Effector memory CD4-positive, alpha-beta T cell (primary cell): ENCODE measurements at places on chromosomes 5 and 9.

DNA sequence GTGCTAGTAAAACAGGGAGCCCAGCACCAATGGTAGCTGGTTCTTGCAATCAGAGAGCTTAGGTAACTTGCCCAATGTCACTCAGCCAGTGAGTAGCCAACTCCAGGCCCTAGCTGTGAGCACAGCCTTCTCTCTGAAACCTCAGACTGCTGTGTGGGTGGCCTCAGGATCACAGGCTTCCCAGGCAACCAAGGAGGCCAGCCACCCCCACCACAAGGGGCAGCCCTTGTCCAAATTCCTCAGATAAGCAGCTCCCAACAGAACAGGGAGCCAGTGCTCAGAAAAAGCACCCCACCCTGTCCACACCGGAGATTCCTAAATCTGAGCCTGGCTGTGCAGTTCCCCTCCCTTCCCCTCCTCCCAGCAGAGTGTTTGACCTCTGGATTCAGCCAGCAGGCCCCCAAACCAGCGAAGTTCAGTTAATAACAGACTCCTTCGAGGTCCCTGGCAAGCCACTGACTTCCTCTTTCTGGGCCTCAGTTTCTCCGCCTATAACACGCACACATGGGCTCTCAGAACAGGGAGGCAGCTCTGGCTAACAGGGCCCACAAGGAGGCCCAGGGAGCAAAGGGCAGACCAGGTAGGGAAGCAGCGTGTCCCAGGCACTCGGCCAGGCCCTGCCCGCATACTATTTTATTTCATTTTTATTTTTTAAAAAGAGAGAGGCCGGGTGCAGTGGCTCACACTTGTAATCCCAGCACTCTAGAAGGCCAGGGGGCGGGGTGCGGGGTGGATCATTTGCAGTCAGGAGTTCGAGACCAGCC, 2.7 kb downstream of the EEIG1 start:
- DNase-seq, result no peak

- DNase-seq, result no peak
Observed at GRCh38 chr5:176656467-176656990, 9.2 kb downstream of the TSPAN17 start.

DNA sequence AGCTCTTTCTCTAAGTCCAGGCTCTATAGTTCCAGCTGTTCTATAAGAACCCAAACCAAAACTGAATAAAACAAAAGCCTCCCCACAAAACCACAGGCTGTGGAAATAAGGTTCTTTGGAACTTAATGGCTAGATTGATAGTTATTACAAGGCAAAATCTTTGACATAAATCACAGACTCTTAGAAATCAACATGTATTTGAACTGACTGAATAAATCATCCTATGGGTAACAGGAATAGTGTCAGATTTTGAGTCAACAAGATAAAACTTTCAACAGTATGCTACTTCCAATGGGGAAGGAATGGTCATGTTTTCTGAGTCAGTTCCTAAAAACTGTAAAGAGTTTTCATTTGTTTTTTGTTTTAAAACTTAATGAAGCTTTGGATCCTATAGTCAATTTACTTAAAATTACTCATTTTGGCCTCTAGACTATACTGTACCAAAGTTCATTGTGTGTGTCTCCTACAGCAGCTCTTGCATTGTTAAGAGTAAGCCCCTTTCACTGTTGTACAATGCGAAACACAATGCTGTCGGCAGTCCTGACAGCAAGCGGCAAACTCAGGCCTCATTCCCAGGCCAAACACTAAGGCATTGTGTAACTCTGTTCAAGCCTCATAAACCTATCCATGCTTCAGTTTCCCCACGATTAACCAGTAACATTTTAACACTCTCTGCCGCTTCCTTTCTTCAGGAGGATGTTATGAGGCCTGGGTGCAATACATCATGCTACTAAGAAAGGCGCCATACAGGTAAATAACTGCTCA, 134.1 kb downstream of the ARL15 start:
- DNase-seq, result no peak

GRCh38 chr9:132156262-132156661, 5.6 kb upstream of the NTNG2 start:
- no peak for DNase-seq

- DNase-seq, result no peak
Observed at GRCh38 chr5:132204371-132205135, 23.1 kb downstream of the P4HA2 start.

DNA sequence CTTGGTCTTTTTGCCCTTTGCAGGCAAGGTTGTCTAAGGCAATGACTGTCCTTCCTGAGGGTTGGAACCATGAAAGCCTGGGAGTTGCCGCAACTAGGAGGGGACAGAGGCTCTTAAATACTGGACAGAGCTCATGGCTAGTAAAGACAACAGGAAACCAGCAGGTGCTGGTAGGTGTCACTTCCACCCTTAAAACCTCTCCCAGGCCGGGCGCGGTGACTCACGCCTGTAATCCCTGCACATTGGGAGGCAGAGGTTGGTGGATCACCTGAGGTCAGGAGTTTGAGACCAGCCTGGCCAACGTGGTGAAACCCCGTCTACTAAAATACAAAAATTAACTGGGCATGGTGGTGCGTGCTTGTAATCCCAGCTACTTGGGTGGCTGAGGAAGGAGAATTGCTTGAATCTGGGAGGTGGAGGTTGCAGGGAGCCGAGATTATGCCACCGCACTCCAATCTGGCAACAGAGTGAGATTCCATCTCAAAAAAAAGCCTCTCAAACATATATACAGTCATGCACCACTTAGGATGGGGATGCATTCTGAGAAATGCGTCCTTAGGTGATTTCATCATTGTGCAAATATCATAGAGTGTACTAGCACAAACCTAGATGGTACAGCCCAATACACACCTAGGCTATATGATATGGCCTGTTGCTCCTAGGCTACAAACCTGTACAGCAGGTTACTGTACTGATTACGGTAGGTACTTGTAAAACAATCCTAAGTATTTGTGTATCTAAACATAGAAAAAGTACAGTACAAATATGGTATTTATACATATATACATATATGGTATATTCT, 102.7 kb downstream of the HSPA4 start:
- no peak for DNase-seq

DNA sequence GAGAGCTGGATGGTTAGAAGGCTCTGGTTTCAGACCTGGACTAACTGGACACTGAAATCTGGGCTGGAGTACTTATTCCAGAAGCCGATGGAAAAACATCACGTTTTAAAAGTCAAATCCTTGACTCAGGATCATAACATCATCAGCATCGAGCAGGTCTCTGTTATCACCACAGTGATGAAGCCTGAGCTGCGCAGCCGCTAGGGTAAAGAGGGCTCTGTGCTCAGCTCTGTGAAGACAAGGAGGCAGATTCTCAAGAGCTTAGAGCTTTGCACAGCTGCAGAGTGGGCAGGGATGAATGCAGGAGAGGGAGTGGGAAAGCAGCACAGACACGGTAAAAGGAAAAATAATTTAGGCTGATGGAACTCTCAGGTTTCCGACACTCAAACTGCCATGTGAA, 208.8 kb upstream of the TAS2R1 start:
- no peak for DNase-seq

DNA sequence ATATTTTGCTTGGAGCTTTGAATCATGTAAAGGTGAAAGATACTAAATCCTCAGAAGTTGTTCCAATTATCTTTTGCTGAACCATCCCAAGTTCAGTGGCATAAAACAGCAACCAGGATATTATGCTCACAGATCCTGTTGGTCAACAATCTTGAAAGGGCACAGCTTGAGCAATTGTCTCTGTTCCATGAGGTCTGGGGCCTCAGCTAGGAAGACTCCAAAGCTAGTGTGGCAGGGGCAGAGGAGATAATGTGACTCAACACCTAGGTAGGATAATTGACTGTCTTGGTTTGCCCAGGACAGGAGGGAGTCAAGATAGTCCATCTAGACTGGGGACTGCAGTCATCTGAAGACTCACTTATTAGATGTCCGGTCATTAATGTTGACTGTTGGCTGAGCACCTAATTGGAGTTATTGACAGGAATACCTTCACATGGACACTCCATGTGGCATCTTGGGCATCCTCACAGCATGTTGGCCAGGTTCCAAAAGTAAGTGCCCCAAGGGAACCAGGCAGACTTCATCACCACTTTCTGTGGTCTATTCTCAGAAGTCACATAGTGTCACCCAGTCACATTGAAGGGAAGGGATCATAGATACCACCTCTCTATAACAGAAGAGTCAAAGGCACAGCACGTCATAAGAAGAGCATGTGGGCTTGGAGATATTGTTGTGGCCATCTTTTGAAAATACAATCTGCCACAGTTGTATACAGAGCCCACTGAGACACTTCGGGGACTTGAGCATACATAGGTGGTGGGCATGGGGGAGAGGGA, 88.4 kb upstream of the GPBP1 start:
- DNase-seq, result no peak
